Stimulated activated CD8-positive, alpha-beta memory T cell treated with anti-CD3 and anti-CD28 coated beads, Interleukin-4, amount 100 ng/mL, for 48 hours (primary cell): ENCODE measurements at places on chromosomes 5 and 9.

DNA sequence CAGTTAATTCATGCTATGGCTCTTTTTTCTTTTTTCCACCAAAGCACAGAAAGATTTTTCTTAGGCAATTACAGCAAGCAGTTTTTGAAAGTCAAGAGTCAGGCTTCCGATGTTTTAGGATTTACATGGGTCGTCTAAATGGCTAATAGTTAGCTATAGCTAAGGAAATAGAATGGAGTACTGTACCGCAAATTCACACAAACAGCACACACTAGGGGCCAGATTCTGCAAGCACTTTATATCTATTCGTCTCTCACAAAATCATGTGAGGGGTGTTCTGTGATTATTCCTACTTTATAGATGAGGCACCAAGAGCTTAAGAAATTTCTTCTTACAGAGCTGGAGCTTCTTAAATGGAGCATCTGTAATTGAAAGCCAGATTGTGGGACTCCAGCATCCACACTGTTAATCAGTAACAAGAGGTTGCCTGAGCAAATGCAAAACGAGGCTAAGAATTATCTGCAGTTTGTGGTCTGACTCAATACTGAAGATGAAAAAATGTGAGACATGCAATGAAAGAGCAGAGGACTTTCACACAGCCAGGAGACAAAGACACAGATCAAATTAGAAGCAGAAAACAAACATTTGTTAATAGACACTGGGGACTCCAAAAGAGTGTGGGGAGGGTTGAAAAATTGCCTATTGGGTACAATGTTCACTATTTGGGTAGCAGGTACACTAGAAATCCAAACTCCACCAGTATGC is 62.7 kb upstream of the CTXN3 start:
- no peak for DNase-seq

GRCh38 chr9:127684576-127684975 is 22.2 kb upstream of the CFAP157 start:
- no peak for DNase-seq

DNA sequence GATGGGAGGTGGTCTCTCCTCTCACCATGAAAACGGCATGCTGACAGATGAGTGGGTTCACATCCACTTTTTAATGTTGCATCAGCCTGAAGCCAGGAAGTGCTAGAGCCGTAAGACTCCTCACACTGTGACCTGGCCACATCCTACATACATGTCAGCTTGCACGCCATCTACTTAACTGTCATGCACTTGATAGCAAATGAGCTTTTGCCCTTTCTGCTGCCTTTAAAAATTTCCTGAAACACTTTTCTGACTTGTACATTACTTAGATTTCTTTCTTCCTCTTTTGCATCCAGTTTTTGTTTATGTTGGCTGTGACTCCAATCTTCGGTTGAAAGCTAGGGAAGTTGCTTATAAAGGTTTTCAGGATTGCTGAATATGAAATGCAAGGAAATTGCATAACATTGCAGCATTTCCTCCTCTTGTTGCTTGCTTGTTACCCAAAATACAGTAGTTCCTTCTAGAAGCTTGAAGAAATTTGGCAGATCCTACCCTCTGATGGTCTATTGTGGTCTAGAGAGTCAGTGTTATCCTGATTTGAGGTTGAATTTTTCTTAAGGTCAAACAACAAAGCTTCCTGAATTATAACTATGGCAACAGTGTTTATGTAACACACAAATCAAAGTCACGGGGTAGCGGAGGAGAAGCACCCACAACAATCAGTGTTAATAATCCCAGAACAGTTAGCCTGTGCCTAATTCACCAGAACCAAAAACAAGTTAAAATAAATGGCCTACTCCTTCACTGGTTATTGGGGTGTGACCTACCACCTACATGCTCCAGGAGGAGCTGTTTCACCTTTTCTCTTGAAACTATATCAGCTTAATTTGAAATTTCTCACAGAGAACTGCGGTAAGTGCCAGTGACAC is 232.5 kb downstream of the ARHGAP26 start:
- peak; percentile 62 for DNase-seq

GRCh38 chr5:73387601-73388305 is 60.8 kb downstream of the FOXD1 start:
- no peak for DNase-seq

- DNase-seq: no peak
Measured at GRCh38 chr5:145465474-145466263, 369.5 kb downstream of the PRELID2 start.

- DNase-seq: no peak
Measured at GRCh38 chr9:97749928-97750327, 52.8 kb upstream of the XPA start.
